ENCODE measurements at places on chromosomes 13 and 19.

- no peak for DNase-seq
Observed at GRCh38 chr13:113876346-113877148, 12.7 kb upstream of the GAS6 start.

- DNase-seq, result no peak
Observed at GRCh38 chr19:19061506-19061905, 2.3 kb upstream of the SLC25A42 start.

GRCh38 chr13:94382517-94382916 is 97.0 kb downstream of the DCT start:
- DNase-seq, result no peak

GRCh38 chr13:59236309-59236919 is 927.3 kb downstream of the DIAPH3 start:
- DNase-seq, result no peak

DNA sequence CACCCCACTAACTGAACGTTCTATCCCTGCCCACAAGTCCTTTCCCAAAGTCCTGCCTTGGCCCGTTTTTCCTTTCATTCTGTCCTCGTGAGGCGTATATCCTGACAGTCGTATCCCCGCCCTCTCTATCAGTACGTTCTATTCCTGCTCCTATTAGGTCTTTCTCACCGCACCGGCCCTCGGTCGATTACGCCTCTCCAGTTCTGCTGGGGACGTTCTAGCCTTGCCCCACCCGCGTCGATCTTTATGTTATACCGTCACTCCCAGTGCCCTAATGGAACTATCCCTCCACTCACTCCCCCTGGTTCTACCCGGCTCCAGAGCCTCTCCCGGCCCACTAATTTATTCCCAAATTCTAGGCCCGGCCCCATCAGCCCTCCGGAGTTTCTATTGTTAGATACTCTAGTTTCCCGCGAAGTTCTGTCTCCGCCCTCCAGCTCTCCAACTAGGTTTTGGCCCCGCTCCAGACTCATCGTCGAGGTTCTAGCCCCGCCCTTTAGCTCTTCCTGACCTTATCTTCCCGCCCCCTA is 2.0 kb downstream of the PLAUR start:
- no peak for DNase-seq

DNA sequence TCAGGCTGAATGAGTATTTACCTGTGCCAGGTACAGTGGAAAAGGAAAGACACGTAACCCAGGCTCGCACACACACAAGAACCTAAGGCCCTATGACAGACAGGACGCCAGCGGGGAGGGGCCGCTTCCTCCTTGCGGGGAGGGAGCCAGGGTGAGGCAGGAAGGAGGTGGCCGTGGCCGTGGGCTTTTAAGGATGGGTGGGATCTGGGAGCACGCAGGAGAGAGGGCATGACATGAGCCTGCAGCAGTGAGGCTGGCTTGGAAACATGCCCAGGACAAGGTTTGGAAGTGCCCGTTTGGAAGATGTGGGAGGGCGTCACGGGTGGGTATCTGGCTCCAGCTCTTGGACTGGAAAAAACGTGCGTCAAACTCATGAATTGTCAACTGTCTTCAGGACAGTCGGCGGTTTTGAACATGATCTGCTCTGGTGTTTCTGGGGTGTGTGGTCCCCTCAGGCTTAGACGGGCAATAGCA is 20.1 kb downstream of the SH3GL1 start:
- DNase-seq, result peak; percentile 85

- DNase-seq, result peak; percentile 30
Observed at GRCh38 chr19:6718741-6719539, 1.5 kb downstream of the C3 start.

DNA sequence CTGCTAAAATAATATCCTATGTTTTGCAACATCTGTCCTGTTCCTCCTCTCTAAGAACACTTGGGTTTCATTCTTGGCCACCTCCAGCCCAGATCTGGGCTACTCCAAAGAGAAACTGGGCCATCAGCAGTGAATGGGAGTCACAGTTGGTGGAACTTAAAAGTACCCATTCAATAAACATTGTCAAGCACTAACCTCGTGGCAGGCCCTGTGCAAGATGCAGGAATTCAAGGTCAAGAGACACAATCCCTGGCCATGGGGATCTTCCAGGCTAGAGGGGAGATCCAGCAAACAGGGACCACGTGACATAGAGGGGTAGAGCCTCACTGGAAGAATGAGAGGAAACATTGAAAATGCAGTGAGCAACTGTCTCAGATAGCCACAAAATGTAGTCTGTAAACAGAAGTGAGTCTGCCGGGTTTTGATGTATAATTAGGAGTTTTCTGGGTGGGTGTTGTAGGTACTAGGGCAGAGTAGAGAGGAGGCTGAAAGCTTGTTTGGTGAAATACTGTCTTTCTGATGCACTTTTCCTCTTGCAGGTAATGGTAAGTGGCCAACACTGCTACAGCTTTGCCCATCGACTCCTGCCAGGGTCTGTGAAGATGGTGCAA is 14.8 kb upstream of the EID2 start:
- DNase-seq, result no peak

DNA sequence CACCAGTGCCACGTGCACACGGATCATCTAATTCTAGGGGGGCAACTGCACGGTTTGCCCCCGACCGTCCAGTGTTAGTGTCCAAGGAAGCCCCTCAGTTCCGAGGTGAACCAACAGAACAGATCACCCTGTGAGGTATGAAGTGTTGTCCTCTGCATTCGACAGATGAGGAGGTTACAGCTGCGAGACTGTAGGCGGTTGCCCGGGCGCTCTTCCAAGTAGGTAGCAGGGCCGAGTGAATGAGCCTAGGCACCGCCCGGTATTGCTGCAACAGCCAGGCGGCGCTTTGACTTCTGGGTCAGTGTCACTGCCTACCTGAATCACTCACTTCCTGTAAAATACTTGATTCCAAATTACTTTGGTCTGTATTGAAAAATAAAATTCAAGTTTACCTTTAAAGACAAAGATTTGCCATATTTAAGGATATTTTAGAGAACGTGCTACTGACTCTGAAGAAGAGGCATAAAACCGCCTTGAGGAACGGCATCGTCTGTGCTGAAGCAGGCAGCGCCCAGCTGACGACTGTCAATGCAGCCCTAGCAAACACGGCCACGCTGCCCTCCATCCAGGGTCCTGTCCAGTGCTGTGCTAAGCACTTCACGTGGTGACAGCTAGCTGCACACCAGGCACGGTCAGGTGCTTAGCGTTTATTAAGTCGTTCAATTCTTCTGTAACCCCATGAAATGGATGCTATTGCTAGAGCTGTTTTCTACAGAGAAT is 19.3 kb upstream of the RASA3 start:
- DNase-seq, result peak; percentile 64

- no peak for DNase-seq
Observed at GRCh38 chr13:20288561-20288960, 56.4 kb upstream of the GJB6 start.

DNA sequence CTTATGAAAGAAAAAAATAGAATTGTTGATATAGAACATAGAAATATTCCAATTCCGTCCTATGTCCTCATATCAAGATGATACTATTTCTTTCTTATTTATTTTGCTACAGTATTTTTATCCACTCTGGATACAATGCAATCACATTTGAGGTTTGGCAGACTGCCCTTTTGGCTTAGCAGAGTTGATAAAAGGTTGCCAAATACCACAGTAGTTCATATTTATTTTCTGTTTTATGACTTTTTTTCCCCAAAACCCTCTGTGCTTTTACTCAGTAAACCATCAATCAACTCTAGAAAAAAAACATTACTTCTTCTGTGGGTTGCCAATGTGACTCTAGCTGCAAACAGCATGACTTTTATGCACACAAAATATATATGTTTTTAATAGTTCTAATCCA is 424.5 kb downstream of the PCDH9 start:
- no peak for DNase-seq

DNA sequence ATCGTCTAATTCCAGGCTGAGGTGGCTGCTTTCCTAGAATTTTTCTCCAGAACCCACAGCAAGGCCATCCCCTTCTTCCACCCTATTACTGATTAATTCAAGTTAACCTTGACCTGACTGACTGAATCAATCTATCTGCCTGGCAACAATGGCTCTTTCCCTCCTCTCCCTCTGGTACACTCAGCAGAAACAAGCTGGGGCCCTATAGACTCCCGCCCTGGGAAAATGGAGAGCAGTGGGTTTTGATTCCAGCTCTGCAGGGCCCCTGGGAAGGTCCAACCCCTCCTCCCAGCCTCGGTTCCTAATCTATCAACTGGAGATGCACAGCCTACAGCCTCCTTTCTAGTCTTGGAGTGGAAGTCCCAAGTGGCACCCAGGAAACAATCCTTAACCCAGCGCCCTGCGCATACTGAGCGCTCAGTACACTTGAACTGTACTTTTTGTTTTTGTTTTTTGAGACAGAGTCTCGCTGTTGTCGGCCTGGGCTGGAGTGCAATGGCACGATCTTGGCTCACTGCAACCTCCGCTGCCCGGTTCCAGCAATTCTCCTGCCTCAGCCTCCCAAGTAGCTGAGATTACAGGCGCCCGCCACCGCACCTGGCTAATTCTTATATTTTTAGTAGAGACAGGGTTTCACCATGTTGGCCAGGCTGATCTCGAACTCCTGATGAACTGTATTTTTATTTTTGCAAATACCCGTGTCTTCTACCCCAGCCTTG is 5.2 kb upstream of the C3 start:
- no peak for DNase-seq

DNA sequence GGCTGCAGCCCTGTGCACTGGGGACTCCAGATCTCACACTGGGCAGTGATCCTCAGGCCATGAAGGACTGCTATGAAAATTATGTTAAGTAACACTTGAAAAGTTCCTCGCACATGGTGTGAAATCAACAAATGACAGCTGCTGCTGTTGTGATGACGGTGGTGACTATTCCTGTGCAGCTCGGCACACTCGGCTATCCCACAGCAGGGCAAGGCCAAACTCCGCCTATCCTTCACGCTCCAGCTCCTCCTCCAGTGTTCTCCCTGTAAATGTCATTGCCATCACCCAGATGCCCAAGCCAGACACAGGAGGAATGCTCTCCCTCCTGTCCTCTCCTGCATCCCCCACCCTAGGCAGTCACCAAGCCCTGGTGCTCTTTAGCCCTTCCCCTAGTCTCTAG is 31.3 kb downstream of the GRIK5 start:
- DNase-seq, result no peak

GRCh38 chr19:52189735-52190486 is at the start of gene PPP2R1A:
TSS of gene PPP2R1A (plus strand) at chr19:52190052. CDS start at chr19:52190097, 45 bp downstream.
- DNase-seq, result peak; percentile 99

- peak; percentile 71 for DNase-seq
Observed at GRCh38 chr19:40592170-40592569, 9.0 kb upstream of the LTBP4 start.

Data from CD4-positive, CD25-positive, alpha-beta regulatory T cell (primary cell).